NK-92 treated with Interleukin-12 subunit alpha and Interleukin-12 subunit beta, amount 100 ng/mL, for 24 hours (cell line): ENCODE measurements at places on chromosomes 12 and 14.

- DNase-seq = no peak
Measured at GRCh38 chr12:111276146-111276545, 92.7 kb downstream of the PHETA1 start.

DNA sequence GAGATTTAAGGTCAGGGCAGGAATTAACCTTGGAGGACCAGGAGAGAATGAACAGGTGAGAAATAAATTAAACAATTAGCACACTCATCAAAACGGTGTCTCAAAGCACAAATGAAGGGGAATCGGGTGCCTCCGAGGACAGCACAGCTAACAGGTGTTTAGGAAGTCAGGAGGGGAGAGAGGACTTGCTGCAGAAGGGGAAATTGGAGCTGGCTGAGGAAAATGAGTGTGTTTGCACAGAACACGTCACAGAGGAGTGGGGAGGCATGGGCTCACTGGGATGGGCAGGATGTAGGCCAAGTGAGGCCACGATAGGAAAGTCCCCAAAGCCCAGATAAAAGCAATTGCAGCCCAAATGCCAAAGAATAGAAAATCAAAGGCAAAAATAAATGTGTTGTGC is 121.7 kb downstream of the ZNF664 start:
- no peak for DNase-seq

- DNase-seq = no peak
Measured at GRCh38 chr14:50697659-50698290, 29.7 kb upstream of the SAV1 start.

- DNase-seq = no peak
Measured at GRCh38 chr12:67271976-67272375, 2.8 kb downstream of the CAND1 start.

DNA sequence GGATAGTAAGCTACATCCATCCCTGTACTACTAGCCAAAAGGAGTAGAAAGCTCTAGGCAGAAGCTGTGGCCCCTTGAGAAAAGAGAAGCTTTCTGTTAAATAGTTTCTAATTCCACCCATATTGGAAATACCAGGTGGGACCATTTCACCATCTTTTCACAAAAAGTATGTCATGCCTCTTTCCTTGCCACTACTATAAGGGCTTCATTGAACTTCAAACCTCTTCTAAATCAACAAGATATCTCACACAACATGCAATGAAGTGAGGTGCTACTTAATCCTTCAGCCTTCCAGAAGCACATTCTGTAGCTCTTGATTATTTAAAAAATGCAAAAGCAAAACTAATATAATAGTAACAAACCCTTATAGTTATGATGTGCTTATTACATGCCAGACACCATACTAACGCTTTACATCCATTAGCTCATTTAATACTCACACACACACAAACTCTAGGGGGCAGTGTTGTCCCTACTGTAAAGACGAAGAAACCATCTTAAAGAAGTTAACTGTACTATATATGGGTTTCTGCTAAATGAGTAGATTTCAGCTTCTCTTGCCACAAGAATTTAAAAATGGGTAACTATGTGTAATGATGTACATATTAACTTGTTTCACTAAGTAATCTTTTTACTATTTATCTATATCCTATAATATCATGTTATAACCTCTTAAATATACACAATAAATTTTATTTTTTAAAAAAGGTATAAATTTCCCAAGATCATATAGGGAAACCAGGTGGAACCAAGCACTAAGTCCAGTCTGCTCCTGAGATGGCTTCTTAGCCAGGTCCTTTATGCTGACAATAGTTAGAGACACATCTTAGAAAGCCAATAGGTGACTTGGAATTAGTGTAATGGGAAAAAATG is 124.4 kb downstream of the RPS29 start:
- DNase-seq = peak; percentile 13

GRCh38 chr12:56159482-56160192 is 1.5 kb downstream of the MYL6 start:
- DNase-seq = no peak
